ENCODE measurements at places on chromosomes 5 and 9.

DNA sequence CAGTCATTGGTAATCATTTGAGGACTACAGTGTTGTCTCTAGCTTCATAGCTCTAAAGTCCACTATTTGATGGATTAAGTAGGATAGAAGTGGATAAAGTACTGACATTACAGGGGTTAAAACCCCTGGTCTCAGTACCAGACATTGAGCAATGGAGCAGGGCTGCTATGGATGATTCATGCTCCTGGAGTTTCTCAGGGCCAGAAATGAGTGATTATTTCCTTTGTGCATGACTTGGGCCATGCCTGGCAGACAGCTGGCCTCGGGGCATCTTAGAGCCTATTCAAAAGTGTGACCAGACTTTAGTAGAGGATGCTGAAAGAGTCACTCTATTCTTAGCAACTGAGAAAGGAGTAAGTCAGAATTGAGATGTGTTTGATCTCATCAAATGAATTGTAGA, 350.7 kb upstream of the TLE4 start:
- H3K27ac ChIP-seq = no peak overlapping the region
- no peaks in the 10 kb centered on the region for H3K4me1 ChIP-seq
- H3K4me3 ChIP-seq = no peak overlapping the region
- DNase-seq = peak; percentile 86
- no peaks in the 10 kb centered on the region for H3K36me3 ChIP-seq
- no peaks in the 10 kb centered on the region for H3K27me3 ChIP-seq

- H3K27ac ChIP-seq = no peak overlapping the region
- no peak overlapping the region for H3K4me3 ChIP-seq
- DNase-seq = no peak
- H3K27me3 ChIP-seq = no peaks in the 10 kb centered on the region
- H3K4me1 ChIP-seq = no peaks in the 10 kb centered on the region
Measured at GRCh38 chr9:5866685-5867084, 24.0 kb upstream of the MLANA start.

- H3K4me1 ChIP-seq = no peaks in the 10 kb centered on the region
- H3K27ac ChIP-seq = no peak overlapping the region
- no peaks in the 10 kb centered on the region for H3K27me3 ChIP-seq
- H3K36me3 ChIP-seq = no peaks in the 10 kb centered on the region
- DNase-seq = peak; percentile 17
- no peak overlapping the region for H3K4me3 ChIP-seq
Measured at GRCh38 chr9:101498323-101498722, 35.3 kb upstream of the RNF20 start.

GRCh38 chr5:56522960-56523359, 289.8 kb upstream of the ANKRD55 start:
- no peak overlapping the region for H3K27ac ChIP-seq
- H3K4me3 ChIP-seq = no peak overlapping the region
- peaks cover 11% of the 10 kb centered on the region for H3K4me1 ChIP-seq
- no peak for DNase-seq

GRCh38 chr5:176543428-176544182, 5.5 kb upstream of the CDHR2 start:
- DNase-seq = peak; percentile 53
- peak overlapping the region; percentile 2 for H3K27ac ChIP-seq
- peak overlapping the region; percentile 48 for H3K4me3 ChIP-seq
- H3K4me1 ChIP-seq = peaks cover 6% of the 10 kb centered on the region
- H3K36me3 ChIP-seq = no peaks in the 10 kb centered on the region
- H3K27me3 ChIP-seq = no peaks in the 10 kb centered on the region

- no peaks in the 10 kb centered on the region for H3K27me3 ChIP-seq
- peaks cover 44% of the 10 kb centered on the region for H3K36me3 ChIP-seq
- H3K4me3 ChIP-seq = no peak overlapping the region
- no peak for DNase-seq
Measured at GRCh38 chr5:142134331-142135010, 25.9 kb downstream of the NDFIP1 start.

GRCh38 chr9:18761742-18762300, 271.2 kb downstream of the SAXO1 start:
- H3K4me1 ChIP-seq = no peaks in the 10 kb centered on the region
- no peaks in the 10 kb centered on the region for H3K27me3 ChIP-seq
- H3K36me3 ChIP-seq = no peaks in the 10 kb centered on the region
- DNase-seq = no peak
- no peak overlapping the region for H3K27ac ChIP-seq

DNA sequence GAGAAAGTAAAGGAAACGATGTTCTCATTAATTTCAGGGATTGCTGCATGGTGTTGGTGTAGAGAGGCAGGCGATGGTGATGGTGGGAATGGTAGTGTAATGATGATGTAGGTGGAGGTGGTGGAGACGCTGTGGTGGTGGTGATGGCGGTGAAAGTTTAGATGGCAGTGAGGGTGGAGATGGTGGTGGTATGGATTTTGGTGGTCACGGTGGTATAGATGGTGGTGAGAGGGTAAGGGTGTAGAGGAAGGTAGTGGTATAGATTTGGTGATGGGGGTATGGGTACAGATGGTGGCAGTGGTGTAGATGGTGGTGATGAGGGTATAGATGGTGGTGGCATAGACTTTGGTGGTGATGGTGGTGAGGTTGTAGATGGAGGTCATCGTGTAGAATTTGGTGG, 179.2 kb upstream of the OTULINL start:
- no peak for DNase-seq
- no peak overlapping the region for H3K4me3 ChIP-seq
- H3K27ac ChIP-seq = no peak overlapping the region
- peaks cover 24% of the 10 kb centered on the region for H3K36me3 ChIP-seq
- H3K27me3 ChIP-seq = no peaks in the 10 kb centered on the region

GRCh38 chr9:114386886-114387679, 699 bp downstream of the AKNA start:
- peak overlapping the region; percentile 33 for H3K4me3 ChIP-seq
- H3K36me3 ChIP-seq = no peaks in the 10 kb centered on the region
- H3K4me1 ChIP-seq = peaks cover 48% of the 10 kb centered on the region
- peak; percentile 24 for DNase-seq
- no peaks in the 10 kb centered on the region for H3K27me3 ChIP-seq

DNA sequence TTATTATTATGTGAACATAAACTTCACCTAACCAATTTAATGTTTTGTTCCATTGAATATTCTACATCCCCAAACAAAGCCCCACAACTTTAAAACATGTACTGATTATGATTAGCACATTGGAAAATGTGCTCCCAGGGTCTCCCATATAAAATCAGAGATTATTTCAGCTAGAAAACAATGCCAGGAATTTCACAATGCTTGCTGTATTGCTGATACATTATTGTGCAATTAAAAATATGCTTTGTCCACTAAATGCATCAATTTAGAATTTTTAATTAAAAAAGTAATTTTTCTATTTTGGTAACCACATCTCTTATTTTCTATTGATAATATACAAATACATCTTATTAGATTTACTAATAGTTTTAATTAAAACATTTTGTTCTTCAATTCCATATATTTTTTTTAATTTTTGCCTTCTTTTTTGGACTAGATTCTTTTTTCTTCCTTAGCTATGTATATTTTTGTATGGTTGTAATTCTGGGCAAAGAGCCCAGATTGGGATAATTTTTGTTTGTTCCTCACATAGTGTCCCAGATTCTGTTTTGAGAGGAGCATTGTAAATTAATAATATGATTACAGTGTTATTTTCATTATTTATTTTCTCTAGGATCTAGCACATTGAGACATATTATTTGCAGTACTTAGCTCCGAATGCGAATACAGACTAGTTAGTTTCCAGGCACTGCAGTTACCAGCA, 241.5 kb upstream of the CDH18 start:
- H3K27me3 ChIP-seq = no peaks in the 10 kb centered on the region
- no peaks in the 10 kb centered on the region for H3K36me3 ChIP-seq
- H3K4me1 ChIP-seq = no peaks in the 10 kb centered on the region
- H3K27ac ChIP-seq = no peak overlapping the region
- no peak overlapping the region for H3K4me3 ChIP-seq
- no peak for DNase-seq

GRCh38 chr9:18472841-18473251, 1.1 kb upstream of the ADAMTSL1 start:
- no peaks in the 10 kb centered on the region for H3K27me3 ChIP-seq
- peak overlapping the region; percentile 31 for H3K4me3 ChIP-seq
- H3K27ac ChIP-seq = peak overlapping the region; percentile 58
- peaks cover 27% of the 10 kb centered on the region for H3K4me1 ChIP-seq
- peak; percentile 40 for DNase-seq
- H3K36me3 ChIP-seq = no peaks in the 10 kb centered on the region

- H3K27ac ChIP-seq = no peak overlapping the region
- no peaks in the 10 kb centered on the region for H3K27me3 ChIP-seq
- H3K4me1 ChIP-seq = no peaks in the 10 kb centered on the region
- no peaks in the 10 kb centered on the region for H3K36me3 ChIP-seq
- H3K4me3 ChIP-seq = no peak overlapping the region
- DNase-seq = peak; percentile 57
Measured at GRCh38 chr5:101977729-101978345, 318.2 kb downstream of the SLCO4C1 start.

GRCh38 chr5:8456846-8457186, 587.9 kb downstream of the MTRR start:
- H3K4me1 ChIP-seq = no peaks in the 10 kb centered on the region
- no peaks in the 10 kb centered on the region for H3K27me3 ChIP-seq
- DNase-seq = no peak
- peak overlapping the region; percentile 8 for H3K4me3 ChIP-seq
- H3K27ac ChIP-seq = peak overlapping the region; percentile 84
- no peaks in the 10 kb centered on the region for H3K36me3 ChIP-seq

DNA sequence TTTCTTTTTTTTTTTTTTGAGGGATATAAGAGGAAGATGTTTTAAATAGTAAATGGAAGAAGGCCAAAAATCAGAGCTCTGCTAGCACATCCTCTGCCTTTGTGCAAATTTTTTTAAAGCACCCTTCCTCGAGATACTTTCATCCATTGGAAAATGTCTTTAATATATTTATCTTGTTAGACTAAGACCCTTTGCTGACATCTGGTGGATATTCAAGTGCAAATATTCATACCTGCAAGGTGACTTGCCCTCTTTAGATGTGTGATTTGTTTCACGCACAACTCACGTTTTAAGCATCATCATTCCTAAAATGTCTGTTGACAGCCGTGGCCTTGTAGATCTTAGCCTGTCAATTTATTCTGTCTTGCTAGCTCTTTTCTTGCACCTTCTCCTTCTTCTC, 258.5 kb downstream of the AGTPBP1 start:
- H3K27me3 ChIP-seq = no peaks in the 10 kb centered on the region
- H3K4me3 ChIP-seq = no peak overlapping the region
- H3K4me1 ChIP-seq = no peaks in the 10 kb centered on the region
- DNase-seq = no peak

DNA sequence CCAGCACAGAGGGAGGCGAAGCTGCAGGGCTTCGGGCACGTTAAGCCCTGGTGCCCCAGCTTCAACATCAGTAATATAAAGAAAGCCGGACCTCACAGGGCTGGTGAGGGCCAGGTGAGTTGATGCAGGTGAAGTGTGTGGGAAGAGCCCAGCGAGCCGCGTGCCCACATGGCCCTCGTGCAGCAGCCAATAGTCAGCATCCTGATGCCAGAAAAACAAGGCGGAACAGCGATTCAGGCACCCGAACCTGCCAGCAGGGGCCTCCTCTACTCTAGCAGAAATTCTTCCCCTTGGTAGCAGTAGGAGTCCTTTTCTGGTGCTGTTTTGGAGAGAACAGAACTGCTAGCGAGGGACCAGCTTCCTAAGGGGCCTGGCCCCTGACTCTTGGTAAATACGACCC, 7.8 kb downstream of the MED10 start:
- no peaks in the 10 kb centered on the region for H3K27me3 ChIP-seq
- H3K4me3 ChIP-seq = no peak overlapping the region
- peaks cover 42% of the 10 kb centered on the region for H3K36me3 ChIP-seq
- no peak overlapping the region for H3K27ac ChIP-seq
- no peak for DNase-seq
- no peaks in the 10 kb centered on the region for H3K4me1 ChIP-seq

DNA sequence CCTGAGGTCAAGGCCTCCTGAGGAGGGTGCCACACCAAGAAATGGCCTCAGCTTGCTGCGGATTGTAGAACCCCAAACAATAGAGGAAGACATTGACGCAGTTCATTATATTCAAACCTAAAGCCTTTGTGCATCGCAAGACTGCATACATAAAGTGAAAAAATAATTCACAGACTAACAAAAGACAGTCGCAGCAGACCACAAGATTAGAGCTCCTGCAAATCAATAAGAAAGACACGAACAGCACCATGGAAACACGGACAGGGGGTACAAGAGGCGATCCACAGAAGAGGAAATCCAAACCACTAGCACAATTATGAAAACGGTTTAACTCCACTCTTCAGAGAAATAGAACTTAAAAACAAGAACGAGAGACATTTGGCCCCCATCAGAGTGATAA, 10.0 kb upstream of the TCOF1 start:
- H3K4me1 ChIP-seq = peaks cover 3% of the 10 kb centered on the region
- DNase-seq = no peak
- no peaks in the 10 kb centered on the region for H3K27me3 ChIP-seq
- no peak overlapping the region for H3K27ac ChIP-seq

GRCh38 chr5:178152491-178153444, 917 bp downstream of the NHP2 start:
- no peak for DNase-seq
- peak overlapping the region; percentile 31 for H3K27ac ChIP-seq
- H3K4me1 ChIP-seq = no peaks in the 10 kb centered on the region
- no peaks in the 10 kb centered on the region for H3K27me3 ChIP-seq
- peaks cover 21% of the 10 kb centered on the region for H3K36me3 ChIP-seq

- no peak for DNase-seq
- no peaks in the 10 kb centered on the region for H3K4me1 ChIP-seq
- H3K27me3 ChIP-seq = no peaks in the 10 kb centered on the region
- H3K4me3 ChIP-seq = no peak overlapping the region
Measured at GRCh38 chr5:132303589-132303988, 9.4 kb downstream of the SLC22A4 start.

- H3K36me3 ChIP-seq = no peaks in the 10 kb centered on the region
- H3K27ac ChIP-seq = no peak overlapping the region
- H3K27me3 ChIP-seq = no peaks in the 10 kb centered on the region
- H3K4me3 ChIP-seq = no peak overlapping the region
- DNase-seq = no peak
Measured at GRCh38 chr9:106632621-106633020, 230.3 kb upstream of the ZNF462 start.

GRCh38 chr9:136242918-136243525, 2.6 kb downstream of the QSOX2 start:
- H3K27me3 ChIP-seq = no peaks in the 10 kb centered on the region
- peaks cover 15% of the 10 kb centered on the region for H3K4me1 ChIP-seq
- H3K36me3 ChIP-seq = no peaks in the 10 kb centered on the region
- no peak overlapping the region for H3K27ac ChIP-seq
- peak; percentile 19 for DNase-seq

DNA sequence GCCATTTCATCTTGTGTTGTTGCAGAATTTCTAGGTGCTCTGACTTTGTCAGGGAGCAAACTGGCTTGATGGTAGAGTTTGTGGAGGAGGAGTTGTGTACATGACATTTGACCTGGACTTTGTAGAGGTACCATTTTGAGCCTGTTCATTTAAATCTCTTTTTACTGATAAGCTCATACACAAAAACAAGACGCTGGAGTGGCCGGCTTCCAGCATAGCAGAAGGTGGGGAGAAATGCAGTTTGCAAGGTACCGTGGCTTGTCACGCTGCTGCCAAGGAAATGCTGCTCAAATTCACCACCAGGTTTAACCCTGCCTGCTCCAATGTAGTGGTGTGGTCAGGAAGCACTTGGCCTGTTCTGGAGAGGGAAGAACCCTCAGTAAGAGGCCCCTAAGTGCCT, 18.9 kb upstream of the IQGAP2 start:
- DNase-seq = no peak
- H3K27ac ChIP-seq = no peak overlapping the region
- no peaks in the 10 kb centered on the region for H3K36me3 ChIP-seq
- H3K4me3 ChIP-seq = no peak overlapping the region
- H3K4me1 ChIP-seq = peaks cover 31% of the 10 kb centered on the region
- no peaks in the 10 kb centered on the region for H3K27me3 ChIP-seq

GRCh38 chr5:141872496-141873356, 5.5 kb downstream of the PCDH1 start:
- no peak overlapping the region for H3K4me3 ChIP-seq
- peaks cover 7% of the 10 kb centered on the region for H3K4me1 ChIP-seq
- H3K27me3 ChIP-seq = peaks cover 46% of the 10 kb centered on the region

Data from cardiac muscle cell (in vitro differentiated cells and primary cell).